ENCODE measurements at places on chromosomes 5 and 9.

DNA sequence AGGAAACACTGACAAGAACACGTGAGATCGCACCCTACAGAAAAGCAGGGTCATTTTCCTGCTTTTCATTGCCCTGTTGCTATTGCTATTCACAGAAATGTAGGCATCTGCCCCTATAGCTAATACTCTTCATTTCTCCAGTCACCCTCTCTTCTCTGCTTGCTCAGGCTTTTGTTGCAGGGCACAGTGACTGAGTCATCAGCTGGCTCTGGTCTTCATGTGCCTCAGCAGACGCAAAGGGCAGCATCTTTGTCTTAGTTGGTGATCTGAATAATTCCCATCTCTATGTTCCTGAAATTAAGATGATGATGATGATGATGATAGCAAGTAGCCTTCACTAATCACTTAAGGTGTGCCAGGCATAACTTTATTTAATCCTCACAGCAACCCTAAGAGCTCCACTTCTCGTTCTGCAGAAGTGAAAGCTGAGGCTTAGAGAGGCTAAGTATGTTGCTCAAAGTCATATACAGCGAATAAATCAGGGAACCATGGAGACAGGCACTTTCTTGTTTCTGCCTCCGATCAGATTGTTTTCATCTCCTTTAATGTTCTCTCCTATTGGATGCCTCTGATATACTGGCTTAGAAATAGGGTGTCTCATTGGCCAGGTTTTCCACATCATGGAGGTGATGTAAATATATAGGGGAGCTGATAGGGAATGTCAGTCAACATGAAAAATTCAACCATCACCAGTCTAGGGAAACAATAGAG, 133.0 kb upstream of the STK32A start:
- no peak for DNase-seq

GRCh38 chr5:170896779-170897178, 35.0 kb downstream of the RANBP17 start:
- no peak for DNase-seq

GRCh38 chr5:68384936-68385594, 169.5 kb downstream of the PIK3R1 start:
- no peak for DNase-seq

DNA sequence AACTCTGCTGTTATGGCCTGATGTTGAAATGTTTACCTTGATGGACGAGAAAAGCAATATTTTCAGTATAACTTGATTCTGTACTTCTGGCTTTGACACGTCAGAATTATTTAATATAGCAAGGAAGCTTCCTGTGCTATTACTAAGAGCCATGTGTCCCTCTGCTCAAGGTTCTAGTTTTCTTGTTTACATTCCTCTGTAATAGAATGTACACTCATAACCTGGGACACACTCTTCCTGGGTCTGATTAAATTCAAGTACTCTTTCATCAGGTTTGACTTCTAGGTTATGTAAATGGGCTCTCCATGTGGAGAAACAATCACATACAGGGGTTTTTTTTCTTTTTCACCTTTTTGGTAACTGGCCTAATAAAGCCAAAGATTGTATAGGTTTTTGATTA, 33.1 kb downstream of the GTF3C4 start:
- DNase-seq = no peak

DNA sequence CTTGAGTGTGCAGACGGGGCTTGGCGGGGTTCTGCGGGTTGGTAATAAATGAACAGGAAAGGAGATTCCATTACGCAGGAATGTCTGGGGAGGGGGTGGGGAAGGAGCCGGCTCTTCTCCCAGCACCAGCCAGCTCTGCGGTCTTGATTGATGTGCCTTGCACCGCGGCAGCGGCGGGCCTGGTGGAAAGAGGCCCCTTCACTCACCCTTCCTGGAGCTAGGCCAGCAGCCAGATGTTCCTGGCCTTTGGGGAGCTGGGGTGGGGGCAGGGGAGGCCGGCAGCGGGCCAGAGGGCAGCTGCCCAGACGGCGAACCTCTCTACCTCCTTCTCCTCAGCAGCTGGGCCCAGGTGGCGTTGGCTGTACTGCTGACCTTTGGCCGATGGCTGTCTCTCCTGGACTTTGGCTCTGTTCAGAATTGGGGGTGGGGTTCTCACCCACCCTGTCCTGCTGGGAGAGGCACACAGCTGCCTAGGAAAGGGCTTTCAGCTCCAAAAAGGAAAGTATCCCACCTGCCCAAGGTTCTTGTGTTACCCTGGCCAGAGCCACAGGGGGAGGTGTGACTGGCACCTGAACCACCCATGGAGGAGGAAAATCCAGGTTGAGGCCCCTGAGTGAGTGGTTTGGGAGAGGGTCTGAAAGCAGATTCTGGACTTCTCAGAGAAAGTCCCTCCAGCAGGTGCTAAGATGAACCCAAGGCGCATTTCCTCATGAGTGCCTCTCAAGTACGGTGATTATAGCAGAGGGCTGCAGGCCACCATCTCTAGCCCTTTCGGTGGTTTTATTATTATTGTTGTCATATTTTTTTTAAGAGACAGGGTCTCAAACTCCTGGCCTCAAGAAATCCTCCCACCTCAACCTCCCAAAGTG, 58.0 kb upstream of the SYNPO start:
- no peak for DNase-seq

DNA sequence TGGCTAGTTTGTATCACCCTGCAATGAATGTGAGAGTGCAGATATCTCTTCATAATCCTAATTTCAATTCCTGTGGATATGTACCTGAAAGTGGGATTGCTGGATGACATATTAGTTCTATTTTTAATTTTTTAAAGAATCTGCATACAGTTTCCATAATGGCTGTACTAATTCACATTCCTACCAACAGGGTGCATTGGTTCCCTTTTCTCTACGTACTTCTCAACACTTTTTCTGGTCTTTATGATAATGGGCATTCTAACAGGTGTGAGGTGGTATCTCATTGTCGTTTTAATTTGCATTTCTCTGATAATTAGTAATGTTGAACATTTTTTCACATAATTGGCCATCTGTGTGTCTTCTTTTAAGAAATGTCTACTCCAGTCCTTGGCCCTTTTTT, 927.5 kb downstream of the DTWD2 start:
- DNase-seq = no peak

GRCh38 chr9:74496406-74496805, 729 bp upstream of the RORB start:
- DNase-seq = no peak

DNA sequence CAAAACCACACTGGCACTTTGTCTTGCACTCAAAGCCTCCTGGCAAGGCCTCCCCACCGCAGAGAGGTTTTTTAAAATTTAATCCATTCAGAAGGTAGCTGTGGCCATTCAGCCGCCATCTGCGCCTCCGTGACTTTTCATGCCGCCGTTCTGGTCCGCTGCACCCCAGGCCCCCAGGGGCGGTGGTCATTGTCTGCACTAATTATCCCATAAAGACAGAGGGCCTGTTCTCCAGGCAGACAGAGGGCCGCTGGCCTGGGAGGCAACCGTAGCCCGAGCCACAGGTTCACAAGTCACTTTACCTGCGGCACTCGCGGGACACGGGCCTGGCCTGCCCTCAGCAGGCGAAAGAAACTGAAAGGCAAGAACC, 49.4 kb downstream of the EXD3 start:
- no peak for DNase-seq

- DNase-seq = no peak
These were observed 24.9 kb upstream of the PTGES start for GRCh38 chr9:129777769-129778130.

DNA sequence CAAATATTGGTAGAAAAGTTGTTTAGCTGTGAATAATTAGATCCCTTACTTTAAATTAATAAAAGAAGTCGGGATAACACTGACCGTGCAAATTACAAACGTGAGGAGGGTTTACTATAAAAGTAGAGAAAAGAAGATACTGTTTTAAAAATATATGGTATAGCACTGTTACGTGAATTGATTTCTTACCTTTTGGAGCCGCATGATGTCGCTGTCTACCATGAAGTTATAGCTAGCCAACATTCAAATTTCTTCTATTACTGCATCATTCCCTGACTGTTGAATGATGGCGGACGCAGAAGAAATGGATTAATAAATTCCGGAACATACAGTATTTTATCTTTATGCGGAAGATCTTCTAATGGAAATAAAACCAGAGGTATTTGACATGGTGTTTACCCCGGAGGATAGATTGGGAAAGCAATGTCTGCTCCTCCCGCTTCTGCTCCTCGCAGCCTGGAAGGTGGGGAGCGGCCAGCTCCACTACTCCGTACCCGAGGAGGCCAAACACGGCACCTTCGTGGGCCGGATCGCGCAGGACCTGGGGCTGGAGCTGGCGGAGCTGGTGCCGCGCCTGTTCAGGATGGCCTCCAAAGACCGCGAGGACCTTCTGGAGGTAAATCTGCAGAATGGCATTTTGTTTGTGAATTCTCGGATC, at the start of gene PCDHA6:
TSS of gene PCDHA6 (plus strand) at position 257 of the 658 bp plus-strand sequence. CDS start at position 389, 132 bp downstream.
- DNase-seq = no peak

GRCh38 chr5:17123010-17123409, 94.4 kb upstream of the BASP1 start:
- DNase-seq = no peak

DNA sequence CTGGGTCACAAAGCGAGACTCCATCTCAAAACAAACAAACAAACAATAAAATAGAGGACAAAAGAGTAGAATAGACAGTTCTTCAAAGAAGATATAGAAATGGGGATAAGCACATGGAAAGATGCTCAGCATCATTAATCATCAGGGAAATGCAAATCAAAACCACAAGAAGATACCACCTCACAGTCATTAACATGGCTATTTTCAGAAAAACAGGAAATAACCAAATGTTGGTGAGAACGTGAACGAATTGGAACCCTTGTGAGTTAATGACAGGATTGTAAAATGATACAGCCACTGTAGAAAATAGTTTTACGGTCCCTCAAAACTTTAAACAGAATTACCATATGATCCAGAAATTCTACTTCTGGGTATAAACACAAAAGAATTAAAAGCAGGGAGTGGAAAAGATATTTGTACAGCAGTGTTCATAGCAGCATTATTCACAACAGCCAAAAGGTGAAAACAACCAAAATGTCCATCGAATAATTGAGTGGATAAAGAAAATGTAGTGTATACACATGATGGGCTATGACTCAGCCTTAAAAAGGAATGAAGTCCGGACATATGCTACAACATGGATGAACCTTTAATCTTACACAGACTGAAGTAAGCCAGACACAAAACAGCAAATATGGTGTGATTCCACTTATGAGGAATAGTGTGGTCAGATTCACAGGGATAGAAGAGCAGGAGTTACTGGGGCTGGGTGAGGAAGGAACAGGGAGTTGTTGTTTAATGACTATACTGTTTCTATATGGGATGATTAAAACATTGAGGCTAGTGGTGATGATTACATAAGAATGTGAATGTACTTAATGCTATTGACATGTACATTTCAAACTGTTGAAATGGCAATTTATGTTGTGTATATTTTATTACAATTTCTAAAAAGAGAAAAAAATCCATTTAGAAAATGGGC, 19.7 kb downstream of the OR2V2 start:
- no peak for DNase-seq

DNA sequence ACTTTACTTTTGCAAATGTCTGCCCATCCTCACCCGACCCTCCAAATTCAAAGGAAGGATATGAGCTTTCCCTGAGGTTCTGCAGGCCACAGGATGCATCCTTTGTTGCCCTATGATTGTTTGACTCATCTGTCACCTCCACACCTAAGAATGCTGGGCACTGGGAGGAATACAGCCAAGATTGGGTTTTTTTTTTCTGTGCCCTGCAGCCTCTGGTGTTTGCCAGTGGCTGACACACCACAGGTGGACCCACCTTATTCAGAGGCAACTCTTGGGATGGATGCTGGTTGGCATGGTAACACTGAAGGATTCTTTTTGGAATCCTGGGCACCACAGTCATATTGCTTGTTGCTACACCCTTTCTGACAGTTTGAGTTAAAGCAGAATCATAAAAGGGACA, 29.7 kb downstream of the C9orf152 start:
- DNase-seq = no peak

DNA sequence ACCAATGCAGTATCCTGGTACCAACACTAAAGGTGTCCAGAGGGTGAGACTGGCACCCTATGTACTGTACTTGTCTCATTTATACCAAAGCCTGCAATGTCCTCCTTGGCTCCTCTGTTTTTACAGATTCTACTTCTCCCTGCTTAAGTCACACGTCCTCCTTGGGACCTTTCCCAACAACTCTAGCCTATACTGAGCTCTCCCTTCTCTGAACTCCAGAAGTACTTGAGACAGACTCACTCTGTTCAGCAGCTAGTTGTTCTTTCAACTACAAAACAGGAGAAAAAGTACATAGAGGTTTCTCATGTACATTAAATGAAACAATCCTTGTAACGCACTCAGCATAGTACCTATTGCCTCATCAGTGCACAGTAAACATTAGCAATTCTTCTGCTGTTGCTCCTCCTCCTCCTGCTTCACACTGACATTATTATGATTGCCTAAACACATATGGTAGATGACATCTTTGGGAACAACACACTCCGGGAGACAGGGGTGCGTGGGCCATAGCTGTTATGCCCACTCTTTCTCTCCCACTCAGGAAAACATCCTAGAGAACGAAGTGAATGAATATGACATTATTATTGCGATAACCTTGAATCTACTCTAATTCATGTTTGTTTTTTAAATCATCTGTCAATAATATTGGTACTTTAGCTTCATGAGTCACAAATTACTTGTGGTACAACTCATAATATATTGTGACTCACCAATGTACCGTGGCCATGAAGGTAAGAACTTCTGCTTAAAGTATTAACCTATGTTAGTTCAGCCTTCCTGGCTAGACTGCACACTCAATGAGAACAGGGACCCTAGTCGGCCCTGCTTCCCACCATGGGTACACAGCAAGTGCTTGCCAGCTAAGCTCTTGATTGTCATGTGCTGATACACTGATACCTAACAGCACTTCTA, 180.3 kb upstream of the ADRA1B start:
- no peak for DNase-seq

GRCh38 chr9:124284940-124285441, 27.2 kb downstream of the NEK6 start:
- DNase-seq = no peak

- DNase-seq = no peak
These were observed 828 bp upstream of the TRIO start for GRCh38 chr5:14142202-14142826.

- DNase-seq = no peak
These were observed 77.0 kb upstream of the RASA1 start for GRCh38 chr5:87190687-87191086.

DNA sequence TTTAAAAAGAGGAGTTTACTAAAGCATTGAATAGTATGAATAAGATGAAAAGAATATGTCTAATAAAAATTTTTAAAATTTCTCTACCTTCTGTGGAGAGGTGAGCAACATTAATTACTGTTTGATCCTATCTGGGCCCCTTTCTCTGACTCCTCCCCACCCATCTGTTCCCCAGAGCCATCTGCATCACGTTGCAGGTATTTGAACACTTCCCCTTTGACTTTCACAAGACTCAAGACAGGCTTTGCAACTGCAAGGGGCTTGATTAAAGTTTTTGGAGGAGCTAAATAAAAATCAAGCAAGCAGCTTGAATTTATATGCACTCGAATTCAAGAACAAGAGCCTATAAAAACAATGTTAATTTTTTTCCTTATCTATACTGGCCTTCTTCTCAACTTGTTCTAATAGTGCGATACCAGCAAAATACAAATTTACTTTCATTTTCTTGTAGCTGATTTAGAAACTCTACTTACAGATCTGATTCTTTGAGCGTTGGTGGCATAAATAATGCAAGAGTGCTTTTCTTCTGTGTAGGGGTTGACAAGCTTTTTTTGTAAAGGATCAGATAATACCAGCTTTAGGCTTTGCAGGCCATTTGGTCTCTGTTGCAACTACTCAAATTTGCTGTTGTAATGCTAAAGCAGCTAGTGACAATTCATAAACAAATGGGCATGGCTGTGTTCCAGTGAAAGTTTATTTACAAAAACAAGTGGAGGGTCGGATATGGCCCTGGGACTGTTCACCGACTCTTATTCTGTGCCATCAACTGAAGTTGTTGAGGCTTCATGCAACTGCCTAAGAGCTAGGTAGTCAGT, 21.2 kb downstream of the TXNDC8 start:
- DNase-seq = no peak

- DNase-seq = no peak
These were observed 99.2 kb downstream of the PRKACG start for GRCh38 chr9:68914751-68915150.
